Amygdala (tissue), 56 donors: ENCODE measurements at places on chromosomes 5 and 9.

GRCh38 chr9:117963493-117964090 lies 259.4 kb downstream of the TLR4 start:
- DNase-seq, result no peak

DNA sequence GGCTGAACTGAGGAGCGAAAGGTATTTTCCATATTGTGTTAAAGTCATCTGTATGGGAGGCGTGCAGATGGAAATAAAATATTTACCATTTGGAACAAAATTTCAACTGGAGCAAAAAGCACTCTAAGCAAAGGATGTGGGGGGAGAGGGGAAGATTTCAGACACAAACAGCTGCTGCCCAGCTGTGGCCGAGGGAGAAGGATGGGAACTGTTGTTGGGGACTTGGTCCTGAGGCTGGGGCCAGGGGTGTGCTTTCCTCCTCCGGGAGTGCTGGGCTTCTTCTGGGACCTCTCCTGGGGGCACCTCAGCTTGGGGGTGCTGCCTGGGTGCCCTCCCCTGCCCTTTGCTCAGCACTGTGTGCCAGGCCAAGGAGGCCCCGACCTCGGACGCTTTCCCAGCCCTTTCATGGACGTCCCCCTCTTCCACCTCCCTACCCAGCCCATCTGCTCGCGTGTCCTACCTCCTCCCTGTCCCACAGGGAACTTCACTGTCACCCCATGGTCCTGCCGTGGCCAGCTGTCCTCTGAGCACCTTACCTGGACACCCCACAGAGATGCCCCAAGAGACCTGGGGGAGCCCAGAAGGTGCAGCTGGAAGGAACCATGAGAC lies 101.9 kb upstream of the COL5A1 start:
- no peak for DNase-seq

DNA sequence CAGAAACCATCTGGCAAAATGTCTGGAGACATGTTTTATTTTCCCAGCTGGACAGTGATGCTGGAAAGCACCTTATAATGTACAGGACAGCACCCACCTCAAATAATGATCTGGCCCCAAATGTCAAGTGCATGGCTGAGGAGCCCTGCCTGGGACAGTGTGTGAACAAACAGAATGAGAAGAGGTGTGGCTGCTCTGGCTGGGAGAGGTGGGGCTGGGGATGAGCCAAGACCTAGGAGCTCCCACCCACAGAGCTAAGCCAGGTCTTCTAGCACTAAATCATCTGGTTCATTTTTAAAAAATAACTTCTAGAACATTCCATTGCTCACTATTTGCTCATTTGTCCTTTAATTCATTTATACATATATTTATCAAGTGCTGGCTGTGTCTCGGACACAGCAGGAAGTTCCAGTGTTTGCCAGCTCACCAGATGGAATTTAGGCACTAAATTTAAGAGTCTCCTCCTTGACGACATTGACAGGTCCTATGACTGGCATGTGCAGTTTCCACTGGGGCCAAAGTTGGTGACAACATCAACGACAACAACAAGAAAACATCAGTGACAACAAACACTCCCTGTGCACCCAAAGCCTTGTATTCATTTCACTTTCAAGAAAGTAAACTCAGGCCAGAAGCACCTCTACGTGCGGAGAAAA lies 59.1 kb downstream of the GTF3C4 start:
- no peak for DNase-seq

GRCh38 chr9:6239048-6239461 lies 23.4 kb downstream of the IL33 start:
- no peak for DNase-seq

- no peak for DNase-seq
Measured at GRCh38 chr5:159184858-159185381, 24.4 kb downstream of the RNF145 start.

GRCh38 chr9:93240891-93241334 lies 57.0 kb downstream of the WNK2 start:
- DNase-seq, result no peak

DNA sequence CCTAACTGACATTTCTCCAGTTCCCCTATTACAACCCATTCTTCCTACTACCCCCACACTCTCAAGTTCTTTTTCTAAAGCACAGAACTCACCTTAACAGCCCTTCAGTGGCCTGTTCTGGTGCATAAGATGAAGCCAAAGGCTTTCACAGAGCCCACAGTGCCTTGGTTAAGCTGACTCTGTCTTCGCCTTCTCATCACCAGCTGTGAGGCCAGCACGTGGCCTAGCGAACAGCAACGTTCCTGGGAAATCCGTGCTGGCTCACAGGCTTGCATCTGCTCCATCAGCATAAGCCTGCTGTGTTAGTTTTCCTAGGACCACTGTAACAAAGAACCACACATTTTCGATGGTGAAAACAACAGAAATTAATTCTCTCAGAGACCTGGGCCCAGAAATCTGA lies 67.9 kb upstream of the LPAR1 start:
- no peak for DNase-seq

DNA sequence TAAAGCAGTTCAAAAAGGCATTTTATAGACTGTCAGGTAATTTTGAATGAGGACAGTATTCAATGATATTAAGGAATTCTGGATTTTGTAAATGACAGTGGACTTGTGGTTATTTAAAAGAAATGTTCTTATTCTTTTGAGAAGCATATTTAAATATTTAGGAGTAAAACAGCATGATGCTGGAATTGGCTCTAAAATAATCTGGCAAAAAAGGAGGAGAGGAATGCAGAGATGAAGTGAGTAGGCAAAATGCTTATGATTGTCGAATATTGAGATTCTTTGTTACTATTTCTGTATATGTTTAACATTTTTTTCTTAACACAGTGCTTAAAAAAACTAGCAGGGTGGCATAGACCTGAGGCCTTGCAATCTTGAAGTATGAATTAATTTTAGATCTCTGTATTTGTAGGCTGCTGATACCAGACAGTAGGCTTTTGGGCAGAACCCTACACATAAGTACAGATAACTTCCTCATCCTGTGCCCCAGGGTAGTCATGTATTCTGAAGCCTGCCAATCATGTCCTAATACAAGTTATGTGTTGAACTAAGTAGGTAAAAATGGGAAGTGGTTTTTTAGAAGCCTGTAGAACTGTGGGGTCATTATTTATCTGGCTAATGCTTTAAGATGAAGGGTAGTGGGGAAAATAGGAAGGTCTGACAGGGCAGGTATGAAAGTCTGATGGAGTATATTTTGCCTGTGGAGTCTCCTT lies 9.4 kb downstream of the CD180 start:
- no peak for DNase-seq
